Thoracic aorta (tissue), 2 donors: ENCODE measurements at places on chromosomes 6 and 20. TPM values are rescaled to one million over a fixed set of nuclear protein-coding genes. Genes with fewer than 3 reads are reported as not detected.

- no peaks in the 10 kb centered on the region for H3K27me3 ChIP-seq
- no peak overlapping the region for H3K27ac ChIP-seq
- H3K4me1 ChIP-seq, result no peaks in the 10 kb centered on the region
- no peak for DNase-seq
These were observed 311.1 kb downstream of the ADGRG6 start for GRCh38 chr6:142612956-142613355.

DNA sequence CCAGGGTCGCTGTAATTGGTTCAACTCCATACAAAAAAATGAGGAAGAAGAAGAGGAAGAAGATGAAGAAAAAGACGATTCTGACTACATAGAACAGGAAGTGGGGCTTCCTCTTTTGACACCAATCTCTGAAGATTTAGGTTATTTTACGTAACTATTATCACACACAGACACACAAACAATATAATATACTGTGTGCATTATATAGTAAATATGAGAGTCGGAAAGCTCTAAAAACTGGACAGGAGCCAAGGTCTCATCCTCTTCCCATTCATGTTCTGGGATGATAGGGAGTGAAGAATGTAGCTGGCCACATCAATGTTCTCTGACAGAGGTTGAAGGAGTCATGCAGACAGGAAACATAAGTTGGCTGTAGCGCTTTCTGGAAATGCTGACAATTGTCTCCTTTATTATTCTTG lies 13.3 kb downstream of the RSPH4A start:
- H3K36me3 ChIP-seq, result peaks cover 3% of the 10 kb centered on the region
- no peak overlapping the region for H3K27ac ChIP-seq
- no peak overlapping the region for H3K4me3 ChIP-seq
- no peak for DNase-seq

EXOC2 gene
- 17.2 TPM for total RNA-seq

GRCh38 chr6:24284006-24284405 lies 73.9 kb downstream of the DCDC2 start:
- no peak overlapping the region for H3K4me3 ChIP-seq
- H3K27ac ChIP-seq, result no peak overlapping the region
- DNase-seq, result no peak
- no peaks in the 10 kb centered on the region for H3K36me3 ChIP-seq

- no peak overlapping the region for H3K4me3 ChIP-seq
- DNase-seq, result no peak
- no peak overlapping the region for H3K27ac ChIP-seq
- no peaks in the 10 kb centered on the region for H3K27me3 ChIP-seq
- no peaks in the 10 kb centered on the region for H3K4me1 ChIP-seq
- no peaks in the 10 kb centered on the region for H3K36me3 ChIP-seq
These were observed 25.0 kb downstream of the MC3R start for GRCh38 chr20:56273491-56273890.

DNA sequence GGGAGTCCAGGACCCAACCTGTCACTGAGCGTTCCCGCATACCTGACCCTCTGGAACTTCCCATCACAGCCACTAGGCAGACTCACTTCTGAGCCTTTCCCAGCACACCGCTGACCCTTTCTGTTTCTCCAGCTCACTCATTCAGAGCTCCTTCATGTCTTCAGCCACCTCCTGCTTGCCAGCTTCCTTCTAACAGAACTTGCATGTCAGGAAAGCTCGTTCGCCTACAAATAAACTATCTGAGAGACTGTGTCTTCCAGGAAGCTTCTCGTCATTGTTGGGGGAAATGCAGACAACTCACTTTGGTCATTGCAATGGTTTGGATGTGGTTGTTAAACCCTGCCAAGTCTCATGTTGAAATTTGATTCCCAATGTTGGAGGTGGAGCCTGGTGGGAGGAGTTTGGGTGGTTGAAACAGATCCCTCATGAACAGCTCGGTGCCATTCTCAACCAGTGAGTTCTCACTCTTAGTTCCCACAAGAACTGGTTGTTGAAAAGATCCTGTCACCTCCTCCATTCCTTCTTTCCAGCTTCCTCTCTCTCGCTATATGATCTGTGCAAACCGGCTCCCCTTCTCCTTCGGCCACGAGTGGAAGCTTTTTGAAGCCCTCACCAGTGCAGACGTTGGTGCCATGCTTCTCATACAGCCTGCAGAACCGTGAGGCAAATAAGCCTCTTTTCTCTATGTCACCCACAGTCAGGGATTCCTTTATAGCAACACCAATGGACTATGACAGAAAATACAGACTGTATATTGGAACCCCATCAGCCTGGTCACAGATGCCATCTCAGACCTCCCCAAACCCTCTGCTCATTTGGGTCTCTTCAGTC lies 1.4 kb upstream of the MUC21 start:
- DNase-seq, result no peak
- peak overlapping the region; percentile 55 for H3K4me3 ChIP-seq
- no peak overlapping the region for H3K27ac ChIP-seq
- no peaks in the 10 kb centered on the region for H3K4me1 ChIP-seq
- no peaks in the 10 kb centered on the region for H3K36me3 ChIP-seq
- H3K27me3 ChIP-seq, result no peaks in the 10 kb centered on the region

DNA sequence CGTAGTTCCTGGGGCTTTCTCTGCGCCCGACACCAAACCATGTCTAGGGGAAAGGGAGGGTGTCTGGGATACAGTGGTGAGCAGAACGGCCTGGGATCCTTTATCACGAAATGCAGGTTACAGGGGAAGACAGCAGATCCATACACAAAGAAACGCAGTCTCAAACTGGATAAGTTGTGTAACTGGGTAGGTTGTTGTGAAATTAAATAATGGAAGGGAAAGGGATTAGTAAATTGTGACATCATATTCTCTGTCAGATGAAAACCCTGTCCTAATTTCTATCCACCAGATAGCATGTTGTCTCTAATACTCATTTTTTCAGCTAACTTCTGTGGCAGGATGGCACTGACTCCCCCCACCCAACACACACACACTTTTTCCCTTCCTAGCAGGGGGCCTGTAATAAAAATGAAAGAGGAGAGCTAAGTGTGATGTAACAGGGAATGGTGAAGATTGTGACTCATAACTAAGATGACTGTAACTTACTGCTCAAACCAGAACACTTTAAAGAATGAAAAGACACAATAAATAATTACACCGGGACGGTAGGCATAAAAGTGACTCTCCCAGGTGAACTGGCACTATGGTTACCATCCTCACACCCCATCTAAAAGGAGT lies 769 bp upstream of the TRPC4AP start:
- no peaks in the 10 kb centered on the region for H3K36me3 ChIP-seq
- peak overlapping the region; percentile 90 for H3K27ac ChIP-seq
- peak overlapping the region; percentile 90 for H3K4me3 ChIP-seq
- H3K27me3 ChIP-seq, result no peaks in the 10 kb centered on the region
- H3K4me1 ChIP-seq, result peaks cover 15% of the 10 kb centered on the region
- DNase-seq, result no peak

DNA sequence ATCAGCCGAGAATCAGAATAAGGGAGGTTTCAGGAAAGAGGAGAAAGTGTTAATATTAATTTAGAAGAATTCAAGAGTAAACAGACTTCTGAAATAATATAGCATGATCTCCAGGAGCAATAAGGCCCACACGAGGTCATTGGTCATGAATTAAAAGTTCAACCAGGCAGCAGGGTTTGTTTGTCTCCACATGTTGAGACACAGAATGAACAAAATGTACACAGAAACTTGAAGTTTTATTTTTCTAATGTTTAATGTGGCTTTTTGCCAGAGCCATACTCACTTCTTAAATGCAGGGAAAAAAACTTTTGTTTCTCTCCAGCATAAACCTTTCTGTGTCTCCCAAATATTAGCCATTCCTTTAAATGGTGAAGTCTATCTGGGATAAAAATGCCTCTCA lies 504.5 kb downstream of the HDGFL1 start:
- no peak for DNase-seq
- no peak overlapping the region for H3K27ac ChIP-seq
- H3K36me3 ChIP-seq, result no peaks in the 10 kb centered on the region
- no peaks in the 10 kb centered on the region for H3K4me1 ChIP-seq
- no peaks in the 10 kb centered on the region for H3K27me3 ChIP-seq

- H3K36me3 ChIP-seq, result peaks cover 38% of the 10 kb centered on the region
- H3K27ac ChIP-seq, result no peak overlapping the region
- H3K27me3 ChIP-seq, result no peaks in the 10 kb centered on the region
- no peak overlapping the region for H3K4me3 ChIP-seq
These were observed 11.9 kb upstream of the EFCAB8 start for GRCh38 chr20:32846852-32847251.

GRCh38 chr6:45556828-45557227 lies 179.1 kb upstream of the SUPT3H start:
- H3K36me3 ChIP-seq, result no peaks in the 10 kb centered on the region
- no peak overlapping the region for H3K4me3 ChIP-seq
- no peak overlapping the region for H3K27ac ChIP-seq

TPX2 gene
- total RNA-seq, result 1.5 TPM

- H3K36me3 ChIP-seq, result no peaks in the 10 kb centered on the region
- H3K4me1 ChIP-seq, result no peaks in the 10 kb centered on the region
- no peaks in the 10 kb centered on the region for H3K27me3 ChIP-seq
- no peak for DNase-seq
- H3K4me3 ChIP-seq, result no peak overlapping the region
- H3K27ac ChIP-seq, result no peak overlapping the region
These were observed 62.0 kb downstream of the IL22RA2 start for GRCh38 chr6:137111296-137112066.

- no peak overlapping the region for H3K4me3 ChIP-seq
- no peak overlapping the region for H3K27ac ChIP-seq
- H3K4me1 ChIP-seq, result peaks cover 24% of the 10 kb centered on the region
- no peaks in the 10 kb centered on the region for H3K27me3 ChIP-seq
- no peak for DNase-seq
These were observed 44.7 kb upstream of the CCN2 start for GRCh38 chr6:131995917-131996316.

DNA sequence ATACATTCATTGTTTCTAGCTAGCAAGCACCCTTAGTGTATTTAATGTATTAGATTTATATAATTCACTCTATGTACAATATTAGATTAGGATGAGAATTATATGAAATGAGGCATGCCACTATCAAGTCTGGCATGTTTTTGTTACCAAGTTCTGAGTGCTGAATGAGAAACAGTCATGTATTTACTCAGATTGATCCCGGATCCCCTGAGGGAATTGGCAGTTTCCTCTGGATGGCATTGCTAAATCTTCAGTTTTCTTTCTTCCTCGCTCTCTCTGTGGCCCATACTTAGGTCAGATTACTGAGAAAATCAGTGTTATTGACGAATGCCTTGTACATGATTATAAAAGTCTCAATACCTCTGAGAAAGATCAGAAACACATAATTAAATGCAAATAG lies 66.6 kb downstream of the CDKAL1 start:
- no peak overlapping the region for H3K27ac ChIP-seq
- no peaks in the 10 kb centered on the region for H3K27me3 ChIP-seq
- no peaks in the 10 kb centered on the region for H3K4me1 ChIP-seq
- H3K36me3 ChIP-seq, result peaks cover 5% of the 10 kb centered on the region
- no peak overlapping the region for H3K4me3 ChIP-seq

FERMT1 gene
- not detected for total RNA-seq

- no peaks in the 10 kb centered on the region for H3K36me3 ChIP-seq
- no peak overlapping the region for H3K27ac ChIP-seq
- H3K4me1 ChIP-seq, result no peaks in the 10 kb centered on the region
- DNase-seq, result no peak
- no peak overlapping the region for H3K4me3 ChIP-seq
These were observed 53.6 kb downstream of the PRDM13 start for GRCh38 chr6:99660206-99660605.

DNA sequence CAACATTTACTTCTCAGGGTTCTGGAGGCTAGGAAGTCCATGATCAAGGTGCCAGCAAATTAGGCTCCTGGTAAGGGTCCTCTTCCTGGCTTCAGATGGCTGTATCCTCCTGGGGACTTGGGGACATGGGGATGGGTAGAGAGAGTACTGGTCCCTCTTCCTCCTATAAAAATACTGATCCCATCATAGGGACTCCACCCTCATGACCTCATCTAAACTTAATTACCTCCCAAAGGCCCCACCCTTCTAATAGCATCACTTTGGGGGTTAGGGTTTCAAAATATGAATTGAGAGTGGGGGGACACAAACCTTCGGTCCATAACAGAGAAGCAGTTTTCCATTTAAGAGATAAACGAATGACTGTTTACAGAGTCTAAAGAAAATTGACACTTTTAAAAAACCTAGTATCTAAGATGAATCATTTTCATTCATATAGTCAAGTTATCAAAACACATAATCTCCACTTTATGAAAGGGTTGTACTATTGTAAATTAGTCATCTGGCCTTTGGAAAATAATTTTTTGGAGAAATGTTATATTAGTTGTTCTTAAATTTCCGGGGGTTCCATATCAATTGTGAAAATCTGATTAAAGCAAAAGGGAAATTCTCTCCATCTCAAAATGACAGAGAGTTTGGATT lies 33.5 kb downstream of the ELOVL5 start:
- no peak overlapping the region for H3K4me3 ChIP-seq
- H3K36me3 ChIP-seq, result no peaks in the 10 kb centered on the region
- no peaks in the 10 kb centered on the region for H3K27me3 ChIP-seq
- H3K4me1 ChIP-seq, result peaks cover 38% of the 10 kb centered on the region
- H3K27ac ChIP-seq, result no peak overlapping the region
